ENCODE measurements at places on chromosomes 11 and 22.
A peak's percentile ranks its signal among the peaks of the same experiment; 100 is the strongest.

GRCh38 chr11:64396079-64396591 lies 37.2 kb downstream of the RPS6KA4 start:
- no peak for DNase-seq

- no peak for DNase-seq
Observed at GRCh38 chr11:117177534-117178209, 871 bp upstream of the SIDT2 start.

GRCh38 chr11:61082931-61083531 lies 19.3 kb upstream of the CD5 start:
- no peak for DNase-seq

- no peak for DNase-seq
Observed at GRCh38 chr11:113828191-113828590, 47.2 kb downstream of the USP28 start.

DNA sequence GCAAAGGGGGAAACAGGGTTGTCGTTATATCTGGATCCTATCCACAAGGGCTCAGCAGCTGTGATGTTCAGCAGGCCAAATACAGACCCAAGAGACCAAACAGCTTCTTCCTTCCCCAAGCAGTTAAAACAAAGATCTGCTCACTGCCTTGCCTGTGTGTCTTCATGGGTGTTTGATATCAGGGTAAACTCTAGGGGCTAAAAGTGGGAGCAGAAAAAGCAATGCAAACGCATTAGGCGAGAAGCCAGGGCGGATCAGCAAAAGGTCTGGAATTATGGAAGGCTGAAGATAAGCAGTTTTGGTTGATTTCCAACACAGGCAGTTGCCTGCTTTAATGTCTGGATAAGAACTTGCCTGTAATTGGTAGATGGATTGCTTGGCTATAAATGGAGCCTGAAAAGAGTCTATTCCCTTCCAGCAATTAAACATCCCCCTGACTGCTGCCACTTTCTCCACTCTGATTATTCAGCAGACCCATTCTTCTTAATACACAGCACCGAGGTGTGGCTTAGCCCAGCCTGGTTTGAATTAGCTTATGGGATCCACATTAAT lies 126.3 kb downstream of the COMMD9 start:
- DNase-seq, result no peak

DNA sequence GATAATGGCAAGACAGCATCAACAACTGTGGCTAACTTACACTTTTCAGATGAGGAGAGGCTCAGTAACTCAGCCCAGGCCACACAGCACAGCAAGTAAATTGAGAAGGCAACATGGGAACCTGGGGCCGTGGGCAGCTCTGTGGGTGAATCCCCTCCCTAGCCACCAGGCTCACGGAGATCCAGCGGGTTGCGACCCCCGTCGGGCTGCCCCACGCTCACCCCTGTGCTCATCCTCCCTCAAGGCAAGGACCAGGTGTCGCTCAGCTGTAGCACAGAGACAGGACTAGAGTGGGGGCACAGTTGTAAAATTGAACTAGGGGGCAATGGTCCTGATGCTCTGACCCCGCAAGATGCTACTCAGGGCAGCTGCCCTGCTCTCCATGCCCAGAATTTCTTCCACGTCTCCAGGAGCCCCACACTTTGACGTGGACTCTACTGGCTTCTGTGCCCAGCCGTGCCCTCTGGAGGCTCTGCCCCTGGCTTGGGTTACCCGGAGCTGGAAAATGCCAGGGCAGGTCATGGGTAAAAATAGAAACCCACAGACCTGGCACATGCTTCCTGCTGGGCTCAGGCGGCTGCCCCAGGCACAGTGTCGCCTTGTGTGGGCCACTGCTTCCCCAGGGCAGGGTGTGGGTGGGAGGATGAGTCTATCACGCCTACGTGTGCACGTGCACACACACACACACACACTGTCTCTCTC lies 9.0 kb downstream of the TUBA8 start:
- no peak for DNase-seq

DNA sequence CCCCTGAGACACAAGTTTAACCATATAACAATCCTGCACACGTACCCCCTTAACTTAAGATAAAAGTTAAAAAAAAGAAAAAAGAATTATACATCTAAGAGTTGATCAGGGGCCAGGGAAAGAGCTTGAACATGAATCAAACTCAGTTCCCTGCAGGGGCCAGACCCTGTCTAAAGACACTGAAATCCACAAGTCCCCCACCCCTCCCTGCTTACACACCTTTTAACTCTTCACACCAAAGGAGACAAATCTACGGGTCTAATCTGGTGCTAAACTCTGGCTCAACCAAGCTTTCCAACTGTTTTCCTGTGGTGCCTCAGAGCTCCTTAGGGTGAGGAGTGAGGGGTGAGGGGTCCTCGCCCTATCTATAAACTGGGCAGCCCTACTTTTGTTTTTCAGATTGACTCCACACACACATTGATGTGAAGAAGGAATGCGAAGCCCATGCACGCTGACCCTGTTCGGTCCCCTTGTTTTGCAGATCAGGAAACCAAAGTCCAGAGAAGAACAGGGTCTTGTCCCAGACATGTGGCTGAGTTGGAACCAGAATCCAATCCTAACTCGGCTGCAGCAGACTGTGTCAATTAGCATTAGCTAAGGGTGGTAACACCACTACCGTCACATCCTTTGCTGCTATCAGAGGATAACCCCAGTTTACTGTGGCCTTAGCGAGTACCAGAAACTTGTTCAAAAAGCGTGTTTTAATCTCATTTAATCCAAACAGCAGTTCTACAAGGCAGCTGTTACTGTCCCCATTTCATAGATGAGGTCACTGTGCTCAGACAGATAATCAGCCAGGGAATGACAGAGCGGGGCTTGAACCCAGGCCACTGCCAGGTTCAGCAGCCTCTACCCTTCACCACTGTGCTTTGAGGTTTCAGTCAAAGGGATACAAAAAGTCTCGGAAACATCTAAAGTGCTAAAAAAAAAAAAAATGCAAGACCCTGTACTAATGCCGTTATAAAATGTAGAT lies 145.2 kb upstream of the SYT13 start:
- DNase-seq, result no peak

- no peak for DNase-seq
Observed at GRCh38 chr11:76444065-76444383, 794 bp upstream of the EMSY start.

- DNase-seq, result no peak
Observed at GRCh38 chr11:2363577-2364370, 13.3 kb upstream of the CD81 start.

DNA sequence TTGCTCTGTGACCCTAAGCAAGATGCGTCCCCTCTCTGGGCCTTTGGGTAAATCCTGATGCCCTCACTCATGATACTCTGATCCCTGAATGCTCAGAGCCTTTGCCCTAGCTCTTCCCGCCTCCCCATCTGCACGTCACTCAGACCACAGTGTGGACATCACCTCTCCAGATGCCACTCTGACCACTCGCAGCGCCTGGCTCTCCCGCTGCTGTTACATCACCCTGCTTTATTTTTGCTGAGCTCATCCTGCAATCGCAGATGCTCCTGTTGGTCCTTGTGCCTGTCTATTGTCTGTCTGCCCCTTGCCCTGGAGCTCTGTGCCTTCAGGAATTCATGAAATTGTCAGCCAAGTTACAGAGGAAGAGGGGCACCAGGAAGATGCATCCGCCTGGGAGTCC lies 5.5 kb downstream of the OSM start:
- DNase-seq, result no peak

DNA sequence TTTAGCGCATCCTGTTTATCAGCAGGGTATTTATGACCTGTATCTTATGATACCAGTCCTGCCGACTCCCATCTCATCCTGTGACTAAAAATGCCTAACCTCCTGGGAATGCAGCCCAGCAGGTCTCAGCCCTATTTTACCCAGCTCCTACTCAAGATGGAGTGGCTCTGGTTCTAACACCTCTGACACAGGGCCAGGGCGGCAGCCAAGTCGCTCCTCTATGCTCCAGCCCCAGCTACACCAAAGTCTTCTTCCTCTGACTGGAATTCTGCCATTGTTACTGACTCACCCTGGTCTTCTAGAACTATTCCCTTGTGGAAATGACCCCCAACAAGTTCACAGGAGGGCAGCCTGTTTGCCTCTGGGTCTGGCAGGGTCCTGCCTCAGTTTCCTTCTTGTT lies 7.9 kb upstream of the C1QTNF6 start:
- no peak for DNase-seq

DNA sequence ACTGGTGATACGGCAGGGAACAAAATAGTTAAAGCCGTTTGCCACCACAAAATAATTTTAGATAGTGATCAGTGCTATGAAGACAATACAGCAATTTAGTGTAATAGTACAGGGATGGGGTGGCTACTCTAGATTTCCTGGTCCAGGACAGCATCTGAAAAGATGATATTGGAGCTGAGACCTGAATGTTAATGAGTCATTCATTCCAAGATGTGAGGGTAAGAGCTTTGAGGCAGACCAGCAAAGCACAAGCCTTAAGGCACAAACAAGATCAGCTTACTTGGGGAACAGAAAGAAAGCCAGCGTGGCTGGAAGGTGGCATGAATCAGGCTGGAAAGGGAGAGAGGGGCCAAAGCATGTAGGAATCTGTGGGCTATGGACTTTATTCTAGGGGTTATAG lies 132.3 kb downstream of the TRIM44 start:
- no peak for DNase-seq

DNA sequence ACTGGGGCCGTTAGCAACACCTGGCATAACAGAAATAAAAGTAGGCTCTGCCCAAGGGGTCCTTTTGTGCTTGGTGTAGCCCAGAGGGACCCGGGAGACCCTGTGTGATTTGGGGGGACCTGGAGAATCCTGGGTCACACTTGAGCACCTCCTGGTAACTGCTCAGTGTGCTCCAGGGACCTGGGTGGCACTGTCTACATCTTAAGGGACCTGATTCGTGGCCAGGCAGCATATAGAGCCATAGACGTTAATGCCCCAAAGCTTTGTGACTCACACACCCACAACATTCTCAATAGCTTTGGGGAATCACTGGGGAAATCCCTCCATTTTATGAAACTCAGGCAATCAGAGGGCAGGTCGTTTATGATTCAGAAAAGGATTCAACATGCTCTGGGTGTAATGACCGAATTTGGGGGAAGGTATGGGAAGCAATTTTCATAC lies 3.6 kb upstream of the IGF2 start:
- DNase-seq, result peak; percentile 69

DNA sequence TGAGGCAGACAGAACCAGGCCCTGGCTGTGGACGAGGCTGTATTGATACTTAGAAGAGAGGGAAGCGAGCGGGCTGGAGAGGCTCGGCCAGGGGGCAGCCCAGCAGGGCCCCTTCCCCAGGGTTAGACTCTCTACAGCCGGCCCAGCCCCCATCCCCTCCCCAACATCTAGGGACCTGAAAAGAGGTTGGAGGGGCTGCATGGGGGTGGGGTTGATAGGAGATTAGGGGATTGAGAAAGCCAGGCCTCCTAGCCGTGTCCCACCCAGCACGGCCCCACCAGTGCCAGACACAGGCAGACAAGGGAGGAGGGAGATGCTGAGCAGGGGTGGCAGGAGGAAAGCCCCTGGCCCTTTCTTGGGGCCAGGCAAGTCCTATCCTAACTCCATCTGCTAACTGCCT lies 5.7 kb downstream of the LSP1 start:
- DNase-seq, result no peak

DNA sequence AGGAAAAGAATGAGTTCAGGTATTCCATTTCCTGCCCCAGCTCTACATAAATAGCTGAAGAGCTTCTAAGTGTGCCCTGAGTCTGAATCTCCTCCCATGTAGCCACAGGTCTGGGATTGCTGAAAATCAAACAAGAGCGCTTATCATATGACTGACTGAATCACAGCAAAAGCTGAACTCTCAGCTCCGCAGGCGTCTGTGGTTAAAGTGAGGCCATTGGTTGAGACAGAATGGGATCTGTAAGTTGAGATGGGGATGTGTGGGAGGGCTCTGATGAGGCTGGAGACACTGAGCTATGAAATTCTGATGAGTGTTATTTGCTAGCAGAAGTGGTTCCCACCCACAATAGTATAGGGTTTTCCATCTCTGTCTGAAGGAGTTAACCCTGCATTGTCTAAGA lies 637.0 kb downstream of the OPCML start:
- DNase-seq, result no peak

DNA sequence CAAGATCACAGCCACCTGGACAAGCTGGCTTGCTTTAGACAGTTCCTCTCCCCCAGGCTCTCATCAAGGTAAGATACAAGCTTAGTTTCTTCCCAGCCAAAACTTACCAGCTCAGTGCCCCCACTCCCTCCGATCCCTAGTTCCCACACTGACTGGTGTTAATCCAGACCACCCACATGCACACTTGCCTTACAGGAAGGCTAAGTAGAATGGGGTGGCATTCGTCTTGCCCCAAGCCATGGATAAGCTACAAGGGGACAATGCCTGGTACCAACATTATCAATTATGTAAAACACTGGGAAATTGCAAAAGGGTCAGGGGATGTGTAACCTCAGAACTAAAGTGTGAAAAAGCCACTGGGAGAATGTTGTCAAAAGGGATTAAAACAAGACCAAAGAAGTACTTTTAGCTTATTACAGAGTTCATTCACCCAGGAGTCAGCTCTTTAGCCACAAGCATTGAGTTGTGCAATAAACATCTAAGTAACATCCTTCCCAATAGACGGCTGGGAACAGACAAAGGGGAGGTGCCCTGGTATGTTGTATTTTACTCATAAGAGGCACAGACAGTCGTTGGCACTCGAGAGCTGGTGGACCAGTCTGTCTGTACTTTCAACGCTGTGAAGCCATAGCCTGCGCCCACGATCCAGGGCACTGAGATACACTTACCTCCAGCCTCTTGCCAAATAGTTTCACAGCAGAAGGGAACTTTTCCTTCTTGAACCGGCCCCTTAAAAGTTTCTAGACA lies 1.1 kb downstream of the DHCR7 start:
- DNase-seq, result peak; percentile 28

Data from activated CD4-positive, alpha-beta T cell treated with anti-CD3 and anti-CD28 coated beads, Interleukin-2, Interleukin-4, amounts not matched to agents 100 ng/mL and 50 ng/mL, durations not matched to agents 16 hours and 8 hours (primary cell).